Activated T-cell treated with anti-CD3 and anti-CD28 coated beads, Interleukin-2, amount 50 U/mL, for 72 hours (primary cell): ENCODE measurements at places on chromosomes 11 and 22. TPM values are rescaled to one million over a fixed set of nuclear protein-coding genes. Genes with fewer than 3 reads are reported as not detected.

GRCh38 chr11:12815129-12815480 is 140.9 kb downstream of the TEAD1 start:
- no peak for DNase-seq

DNA sequence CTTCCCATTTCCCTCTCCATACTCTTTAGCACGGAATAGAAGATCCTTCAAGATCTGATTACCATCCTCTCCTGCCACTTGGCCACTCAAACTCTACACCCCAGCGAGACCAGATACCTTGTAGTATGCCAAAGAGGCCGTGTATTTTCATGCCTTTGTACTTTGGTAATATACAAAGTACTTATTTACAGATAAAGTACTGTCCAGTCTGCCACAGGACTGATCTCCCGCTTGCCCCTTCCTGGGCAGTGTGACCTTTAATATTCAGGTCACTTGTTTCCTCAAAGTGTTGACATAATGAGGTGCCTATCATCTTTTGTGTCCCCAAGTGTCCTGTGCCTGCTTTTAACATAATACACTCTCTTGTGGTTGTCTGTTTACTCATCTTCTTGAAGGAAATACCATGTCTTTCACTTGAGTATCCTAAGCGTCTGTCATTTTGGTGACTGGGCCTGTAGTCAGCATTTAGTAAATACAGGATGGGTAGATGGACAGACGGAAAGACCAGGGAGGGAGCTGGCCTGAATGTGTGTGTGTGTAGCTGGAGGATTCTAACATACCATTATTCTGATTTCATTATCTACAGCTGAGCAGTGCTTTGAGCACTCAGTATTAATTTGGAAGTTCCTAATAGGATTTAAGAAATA is 137.4 kb downstream of the NAV2 start:
- no peak for DNase-seq

- DNase-seq: no peak
Observed at GRCh38 chr22:19626042-19626587, 88.2 kb upstream of the SEPTIN5 start.

- no peak for DNase-seq
Observed at GRCh38 chr22:44147821-44148574, 32.7 kb upstream of the PARVG start.

- DNase-seq: no peak
Observed at GRCh38 chr11:18754308-18754707, 28.3 kb upstream of the IGSF22 start.

DNA sequence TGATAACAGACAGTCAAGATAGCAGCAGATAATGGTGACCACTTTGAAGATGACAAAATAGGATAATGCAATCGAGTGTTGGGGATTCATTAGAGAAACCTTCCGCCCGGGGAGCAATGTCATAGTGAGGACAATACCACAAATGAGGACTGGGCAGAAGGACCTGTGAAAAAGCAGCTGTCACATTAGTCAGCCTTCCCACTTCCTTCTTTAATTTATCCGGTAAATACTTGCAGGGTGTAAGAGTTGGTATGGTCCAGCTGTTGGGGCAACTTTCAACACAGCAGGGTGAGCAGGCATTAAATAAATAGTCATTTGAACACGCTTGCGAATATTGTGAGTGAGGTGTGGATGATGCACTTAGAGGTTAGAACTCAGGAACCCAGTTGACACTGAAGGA is 132.5 kb upstream of the KIRREL3 start:
- DNase-seq: no peak

DNA sequence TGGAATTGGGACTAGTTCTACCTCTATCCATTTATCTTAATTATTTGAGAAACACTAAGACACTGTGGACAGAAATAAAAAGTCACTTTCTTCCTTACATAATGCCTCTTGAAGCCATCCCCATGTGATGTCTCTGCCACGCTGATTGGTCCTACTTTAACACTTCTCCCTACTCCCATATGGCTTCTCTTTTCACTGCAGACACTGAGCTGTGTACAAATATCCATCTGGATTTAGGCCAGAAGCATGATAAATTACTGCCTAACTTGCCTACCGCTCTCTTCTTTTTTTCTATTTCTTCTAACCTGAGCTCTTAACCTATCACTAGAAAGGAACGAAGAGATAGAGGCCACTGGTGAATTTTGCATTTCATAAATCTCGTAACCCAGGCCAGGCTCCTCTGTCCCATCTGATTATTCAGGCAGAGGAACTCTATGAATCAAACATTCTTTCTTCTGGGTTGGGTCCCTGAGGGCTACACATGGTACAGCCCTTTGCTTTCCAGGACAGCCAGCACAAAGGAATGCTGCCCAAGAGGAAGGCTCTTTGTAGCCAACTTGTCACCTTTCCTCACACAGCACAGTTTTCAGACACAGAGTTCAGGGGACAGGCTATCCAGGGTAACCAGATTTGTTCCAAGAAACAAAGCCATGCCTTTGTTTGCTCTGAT is 878.5 kb upstream of the LRRC4C start:
- DNase-seq: no peak

DNA sequence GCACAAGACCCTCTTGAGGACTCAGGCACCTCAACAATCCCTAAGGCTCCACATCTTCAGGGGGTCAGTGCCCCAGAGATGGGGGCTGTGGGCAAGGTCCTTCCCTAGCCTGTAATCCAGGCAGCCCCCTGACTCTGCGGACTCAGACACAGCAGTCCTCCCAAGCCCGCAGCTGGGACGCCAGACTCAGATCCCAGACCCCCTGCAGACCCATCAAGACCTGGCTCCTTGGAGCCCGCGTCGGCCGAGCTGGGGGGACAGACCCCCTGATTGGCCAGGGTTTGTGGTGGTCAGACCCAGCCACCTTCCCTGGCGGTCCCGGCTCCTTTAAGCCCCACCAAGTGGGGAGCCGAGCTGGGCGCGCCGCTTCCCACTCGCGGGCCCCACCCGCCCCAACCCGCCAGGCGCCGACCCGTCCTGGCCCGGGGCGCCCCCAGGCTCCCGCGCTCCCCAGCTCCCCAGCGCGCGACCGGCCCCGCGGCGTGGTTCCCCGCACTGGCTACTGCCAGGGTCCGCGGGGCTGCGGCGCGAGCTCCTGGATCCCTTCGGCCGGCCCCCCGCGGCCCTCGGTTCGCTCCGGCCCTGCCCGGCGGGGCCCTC is 458 bp downstream of the OSBPL5 start:
- no peak for DNase-seq

The KRTAP5-11 gene
- total RNA-seq: not detected

The VWCE gene
- total RNA-seq: 11.8 TPM
